Lung microvascular endothelial cell (primary cell): ENCODE measurements at places on chromosomes 7 and 10. TPM values are rescaled to one million over a fixed set of nuclear protein-coding genes. Genes with fewer than 3 reads are reported as not detected.

DNA sequence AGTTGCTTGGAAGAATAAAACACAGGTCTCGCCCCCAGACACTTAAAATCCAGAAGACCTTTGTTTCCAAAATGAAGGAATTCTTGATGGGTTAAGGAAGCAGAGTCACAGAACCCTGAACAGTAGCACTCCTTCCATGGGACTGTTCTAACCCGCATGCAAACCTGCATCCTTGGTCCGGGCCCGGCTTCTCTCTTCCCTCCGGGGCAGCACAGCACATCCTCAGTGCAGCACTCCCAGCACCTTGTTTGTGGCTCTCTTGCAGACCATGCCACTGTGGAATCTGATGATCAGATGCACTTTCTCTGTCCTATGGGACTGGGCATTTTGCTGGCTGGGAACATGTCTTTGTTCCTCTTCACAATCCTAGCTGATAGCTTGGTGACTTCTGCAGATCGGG lies 33.5 kb downstream of the INSYN2A start:
- no peak for DNase-seq

- DNase-seq: no peak
Measured at GRCh38 chr7:7261863-7262262, 79.5 kb downstream of the C1GALT1 start.

DNA sequence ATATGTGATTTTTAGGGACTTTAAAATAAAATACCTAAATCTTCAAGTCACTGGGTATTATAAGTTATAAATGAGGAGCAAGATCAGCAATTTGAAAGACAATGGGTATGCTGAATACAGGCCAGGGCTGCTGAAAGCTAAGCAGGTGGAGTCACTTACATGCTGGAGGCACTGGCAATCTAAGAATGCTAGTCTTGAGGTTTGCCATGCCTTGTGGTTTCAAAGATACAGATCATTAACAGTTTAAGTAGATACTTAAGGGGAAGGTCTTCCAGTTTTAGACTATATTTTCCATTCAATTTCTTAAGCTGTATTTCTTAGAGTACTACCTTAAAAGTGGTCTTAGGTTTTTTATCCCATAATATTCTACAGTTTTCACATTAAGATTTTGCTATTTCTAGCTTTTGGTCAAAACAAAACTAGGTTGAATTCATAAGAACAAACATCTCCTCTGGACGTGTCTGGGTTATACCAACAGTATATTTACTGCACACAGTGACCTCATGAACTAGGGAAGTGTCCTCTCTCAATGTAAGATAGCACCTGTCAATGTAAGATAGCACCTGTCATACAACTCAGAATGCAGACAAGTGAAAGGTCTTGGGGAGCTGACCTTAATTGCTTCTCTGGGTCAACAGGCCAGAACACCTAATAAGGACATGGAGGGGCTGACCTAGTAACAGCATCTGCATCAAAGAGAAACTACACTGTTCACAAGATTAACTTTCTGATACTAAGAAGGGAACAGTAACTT lies 2.0 kb downstream of the SRI start:
- no peak for DNase-seq

DNA sequence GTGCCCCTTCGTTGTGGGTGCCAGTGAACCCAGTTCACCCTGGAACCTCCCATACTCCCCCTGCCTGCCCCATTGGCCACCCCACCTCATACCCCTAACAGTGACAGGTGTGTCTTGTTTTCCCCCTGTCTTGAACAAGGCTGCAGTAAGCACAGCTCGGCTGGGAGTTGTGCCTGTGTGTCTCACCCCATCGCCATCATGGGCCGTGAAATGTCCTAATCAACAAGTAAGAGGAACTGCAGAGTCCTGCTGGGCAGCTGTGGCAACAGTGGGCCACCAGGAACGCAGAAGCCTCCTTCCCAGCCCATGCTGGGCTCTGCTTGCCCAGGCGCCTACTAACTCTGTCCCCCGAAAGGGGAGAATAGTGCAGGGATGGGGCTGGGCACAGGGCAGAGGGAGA lies 91.6 kb downstream of the C10orf105 start:
- no peak for DNase-seq

DNA sequence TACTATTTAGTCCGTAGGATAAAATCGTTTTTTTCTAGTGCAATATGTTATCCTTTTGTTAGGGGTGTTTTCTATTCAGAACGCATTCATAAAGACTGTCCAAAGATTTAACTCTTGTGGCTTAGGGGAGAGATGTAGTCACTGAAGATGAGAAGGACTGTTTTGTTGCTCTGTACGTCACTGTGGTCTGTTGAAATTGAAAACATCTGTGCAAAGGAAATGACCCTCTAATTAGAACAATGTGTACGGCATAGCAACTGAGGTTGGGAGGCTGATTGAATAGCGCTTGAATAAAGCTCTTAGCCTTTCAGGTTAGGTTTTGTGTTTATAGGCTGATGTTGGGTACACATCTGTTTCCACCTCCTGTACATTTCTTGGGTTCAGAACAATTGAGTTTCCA lies 453.4 kb upstream of the AKR1E2 start:
- peak; percentile 98 for DNase-seq

DNA sequence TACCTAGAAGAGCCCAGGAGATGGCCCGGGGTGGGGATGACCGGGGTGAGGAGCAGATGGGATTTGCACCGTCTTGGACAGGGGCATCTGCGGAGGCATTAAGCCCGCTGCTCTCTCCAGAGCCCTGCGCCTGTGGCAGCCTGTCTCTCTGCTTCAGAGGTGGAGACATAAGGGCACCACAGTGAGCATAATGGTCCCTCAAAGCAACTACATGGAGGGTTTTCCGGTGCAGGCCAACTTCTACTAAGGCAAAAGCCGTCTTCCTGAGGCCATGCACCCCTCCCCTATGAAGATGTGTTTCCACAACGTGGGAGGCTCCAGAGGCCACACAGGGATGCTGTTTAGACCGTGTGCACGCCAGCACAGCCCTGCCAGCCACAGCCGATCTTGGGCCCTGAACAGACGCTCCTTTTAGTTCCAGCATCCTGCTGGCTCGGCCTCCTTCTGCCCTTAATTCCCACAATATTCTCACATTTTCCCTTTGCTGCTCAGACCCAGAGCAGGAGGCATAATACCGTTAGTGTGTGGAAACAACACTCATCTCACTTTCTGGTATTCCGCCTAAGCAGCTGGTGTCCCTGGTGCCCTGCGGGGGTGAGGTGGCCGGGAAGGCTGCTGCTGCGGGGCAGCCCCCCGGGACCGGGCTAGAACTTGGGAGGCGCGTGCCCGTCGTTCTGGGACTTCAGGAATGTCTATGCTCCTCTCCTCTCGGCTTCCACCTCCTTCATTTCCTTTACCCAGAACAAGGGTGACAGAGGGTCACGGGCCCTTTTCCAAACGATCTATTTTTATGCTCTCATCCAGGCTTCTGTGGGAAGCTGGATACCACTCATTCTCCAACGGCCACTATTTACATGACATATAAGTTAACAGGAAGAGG lies 266.9 kb downstream of the TNS3 start:
- no peak for DNase-seq

- no peak for DNase-seq
Measured at GRCh38 chr7:81014266-81014665, 95.4 kb upstream of the SEMA3C start.

DNA sequence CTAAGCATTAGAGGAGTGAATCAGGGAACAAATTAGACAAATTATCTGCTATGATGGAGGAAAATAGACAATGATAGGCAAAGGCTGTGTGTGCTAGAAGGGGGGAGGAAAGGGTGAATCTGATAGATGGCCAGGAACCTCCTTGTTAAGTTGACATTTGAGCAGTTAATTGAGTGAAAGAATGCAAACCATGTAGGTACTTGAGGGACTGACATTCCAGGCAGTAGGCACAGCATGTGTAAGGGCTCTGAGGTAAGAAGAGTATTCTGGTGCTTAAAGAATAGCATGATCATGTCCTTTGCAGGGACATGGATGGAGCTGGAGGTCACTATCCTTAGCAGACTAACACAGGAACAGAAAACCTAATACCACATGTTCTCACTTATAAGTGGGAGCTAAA lies 48.6 kb upstream of the TES start:
- no peak for DNase-seq

DNA sequence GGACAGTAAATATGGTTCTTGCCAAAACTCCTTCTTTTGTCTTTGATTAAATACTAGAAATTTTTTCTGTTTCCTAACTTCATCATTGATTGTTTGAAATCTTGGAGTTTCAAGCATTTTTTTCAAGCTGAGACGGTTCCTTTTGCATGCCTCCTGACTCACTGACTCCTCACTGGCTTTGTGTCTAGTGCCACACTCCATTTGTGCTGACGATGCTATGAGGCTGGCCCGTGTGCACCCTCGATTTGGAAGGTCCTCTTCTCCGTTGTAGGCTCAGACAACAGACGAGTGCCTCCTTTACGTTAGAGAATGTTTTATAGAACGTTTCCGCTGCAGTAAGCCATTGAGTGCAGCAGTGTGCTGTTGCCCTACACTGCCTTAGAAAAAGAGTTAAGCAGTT lies 10.8 kb upstream of the CSGALNACT2 start:
- DNase-seq: no peak

- DNase-seq: no peak
Measured at GRCh38 chr7:49398236-49398635, 375.2 kb upstream of the VWC2 start.

DNA sequence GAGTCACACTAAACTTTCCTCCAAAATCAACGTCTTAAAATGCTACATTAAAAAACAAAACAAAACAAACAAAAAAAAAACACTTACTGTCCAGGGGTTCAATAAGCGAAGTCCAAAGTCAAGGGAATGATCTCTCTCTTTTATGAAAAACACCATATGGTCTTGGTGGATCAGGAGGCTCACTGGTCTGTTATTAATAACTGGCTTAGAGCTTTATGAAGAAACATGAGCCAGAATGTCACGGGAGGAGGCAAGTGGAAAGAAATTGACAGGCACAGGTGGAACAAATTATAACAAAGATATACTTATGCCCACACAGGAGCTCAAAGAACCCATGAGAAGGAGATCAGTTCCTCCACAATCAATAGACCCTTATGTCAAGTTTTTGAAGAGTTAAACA lies at the start of gene MRLN:
MRLN (minus strand) TSS at position 189 of the 400 bp plus-strand sequence.
- DNase-seq: no peak

DNA sequence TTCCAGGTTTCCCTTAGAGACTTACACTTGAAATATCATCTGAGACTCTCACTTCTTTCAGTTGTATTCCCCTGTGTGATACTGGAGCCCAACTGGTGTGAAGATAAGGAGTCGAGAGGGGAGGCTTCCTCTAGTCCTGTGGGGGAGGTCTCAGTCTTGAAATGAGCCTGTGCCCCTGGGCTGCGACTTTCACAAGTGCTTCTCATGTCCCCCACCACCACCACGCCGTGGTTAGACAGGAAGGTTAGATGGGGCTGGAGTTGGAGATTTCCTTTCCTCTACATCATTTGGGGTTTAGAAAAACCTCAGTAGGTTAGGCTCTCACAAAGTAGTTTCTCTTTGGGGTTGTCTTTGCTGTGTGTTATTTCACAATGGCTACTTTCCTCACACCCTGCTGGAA lies 25.6 kb upstream of the MKX start:
- DNase-seq: no peak

- DNase-seq: no peak
Measured at GRCh38 chr7:89265631-89266030, 470.1 kb upstream of the TEX47 start.

- DNase-seq: peak; percentile 7
Measured at GRCh38 chr7:132618271-132618955, 42.1 kb upstream of the PLXNA4 start.

DNA sequence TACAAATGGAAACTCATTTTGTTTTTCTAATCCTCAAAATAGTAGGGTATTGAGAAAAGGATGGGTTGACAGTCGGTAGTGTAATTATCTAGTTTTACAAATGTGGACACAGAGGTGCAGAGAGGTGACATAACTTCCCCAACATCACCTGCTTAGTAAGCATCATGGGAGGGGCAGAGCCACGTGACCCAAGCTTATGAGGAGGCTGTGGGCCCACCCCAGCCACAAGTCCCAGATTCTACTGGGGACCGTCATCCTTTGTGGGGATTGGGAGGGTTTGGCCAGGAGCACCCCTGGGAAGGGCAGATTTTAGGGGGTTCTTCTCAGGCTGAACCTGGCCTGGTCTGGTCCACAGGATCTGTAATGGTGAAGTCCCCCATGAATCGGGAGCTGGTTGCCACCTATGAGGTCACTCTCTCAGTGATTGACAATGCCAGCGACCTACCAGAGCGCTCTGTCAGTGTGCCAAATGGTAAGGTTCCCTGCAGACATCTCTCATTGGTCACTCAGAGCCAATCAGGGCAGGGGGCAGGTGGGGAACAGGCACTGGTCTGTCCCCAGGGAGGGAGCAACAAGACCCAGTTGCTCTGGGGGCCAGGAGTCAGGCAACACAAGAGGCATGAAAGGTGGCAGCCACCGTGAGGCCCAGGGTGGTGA lies 23.6 kb upstream of the VSIR start:
- DNase-seq: peak; percentile 12

DNA sequence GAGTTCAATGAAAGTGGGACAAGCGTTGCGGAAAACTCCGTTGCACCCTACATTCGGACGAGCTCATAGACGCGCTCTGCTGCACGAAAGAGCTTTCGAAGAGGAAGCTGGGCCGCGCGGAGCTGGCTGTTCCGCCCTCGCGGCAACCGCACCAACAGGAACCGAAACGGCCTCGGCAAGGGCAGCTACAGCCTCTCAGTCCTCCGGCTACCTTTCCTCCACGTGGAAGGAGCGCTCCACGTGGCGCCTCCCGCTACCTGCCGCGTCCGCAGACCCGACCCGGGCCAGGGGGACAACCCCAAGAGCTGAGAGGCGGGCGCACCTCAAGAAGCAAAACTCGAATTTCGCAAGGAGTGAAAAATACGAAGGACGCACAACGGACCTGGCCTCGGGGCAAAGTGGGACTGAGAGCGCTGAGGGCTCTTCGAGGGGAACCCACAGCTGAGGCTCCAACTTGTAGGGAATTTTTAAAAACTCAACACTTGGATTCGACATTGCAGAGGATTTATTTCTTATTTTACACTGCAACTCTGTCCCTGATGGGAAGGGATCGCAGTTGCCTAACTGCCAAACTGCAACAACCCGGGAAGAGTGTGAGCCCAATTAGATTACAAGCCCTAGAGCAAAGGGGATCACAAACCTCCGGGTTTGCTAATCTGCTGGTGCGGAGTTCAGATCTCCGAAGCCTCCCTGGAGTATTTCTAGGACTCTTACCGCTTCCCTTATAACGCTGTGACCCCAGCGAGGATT lies 1.4 kb downstream of the HPSE2 start:
- peak; percentile 56 for DNase-seq

- no peak for DNase-seq
Measured at GRCh38 chr7:155944901-155945300, 132.6 kb upstream of the SHH start.

The AKR1C1 gene
- total RNA-seq: 8.7 and 18.7 TPM in 2 replicates

The EGR2 gene
- under 0.01 and 0.20 TPM in 2 replicates for total RNA-seq

The NME8 gene
- total RNA-seq: not detected in 2 replicates

The GRM3 gene
- total RNA-seq: not detected in 2 replicates

The TMEM213 gene
- total RNA-seq: not detected in 2 replicates

The PLXDC2 gene
- total RNA-seq: 0.87 and 9.1 TPM in 2 replicates

The SEMA3E gene
- total RNA-seq: under 0.01 and 0.20 TPM in 2 replicates

The IL6 gene
- 0.60 and 0.87 TPM in 2 replicates for total RNA-seq

The CREB5 gene
- total RNA-seq: 2.4 and 3.2 TPM in 2 replicates

The ESYT2 gene
- total RNA-seq: 32.9 and 42.7 TPM in 2 replicates

The AGR3 gene
- not detected in 2 replicates for total RNA-seq

The NXPH1 gene
- total RNA-seq: not detected in 2 replicates
